GOT3 (cell line): ENCODE measurements at places on chromosomes 5 and 9.
A peak's percentile ranks its signal among the peaks of the same experiment; 100 is the strongest.

GRCh38 chr5:145764325-145764724 is 70.8 kb downstream of the PRELID2 start:
- DNase-seq: no peak

DNA sequence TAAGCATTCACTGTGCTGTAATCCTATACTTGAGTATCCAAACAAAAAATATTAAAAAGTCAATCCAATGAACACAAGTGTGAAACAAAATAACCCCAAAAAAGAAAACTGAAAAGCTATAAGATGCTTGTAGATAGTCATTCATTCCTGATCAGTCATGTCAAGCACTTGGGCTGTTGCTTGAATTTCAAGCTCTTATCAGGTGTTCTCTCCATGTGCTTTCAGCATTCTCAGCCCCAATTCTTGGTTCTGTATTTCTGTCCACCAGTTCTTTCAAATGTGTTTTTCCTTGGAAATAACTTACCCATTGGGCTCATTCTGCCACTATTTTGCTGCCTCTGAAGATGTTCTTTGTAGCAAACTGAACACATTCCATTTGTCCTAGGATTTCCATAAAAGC is 4.7 kb downstream of the ZFAND5 start:
- DNase-seq: no peak

GRCh38 chr5:80057921-80058320 is 22.8 kb downstream of the THBS4 start:
- no peak for DNase-seq

GRCh38 chr5:143471041-143471509 is 67.6 kb upstream of the NR3C1 start:
- no peak for DNase-seq

- DNase-seq: no peak
These were observed 159.8 kb downstream of the MED10 start for GRCh38 chr5:6218517-6218916.

GRCh38 chr9:16545639-16546038 is 324.8 kb downstream of the BNC2 start:
- no peak for DNase-seq

DNA sequence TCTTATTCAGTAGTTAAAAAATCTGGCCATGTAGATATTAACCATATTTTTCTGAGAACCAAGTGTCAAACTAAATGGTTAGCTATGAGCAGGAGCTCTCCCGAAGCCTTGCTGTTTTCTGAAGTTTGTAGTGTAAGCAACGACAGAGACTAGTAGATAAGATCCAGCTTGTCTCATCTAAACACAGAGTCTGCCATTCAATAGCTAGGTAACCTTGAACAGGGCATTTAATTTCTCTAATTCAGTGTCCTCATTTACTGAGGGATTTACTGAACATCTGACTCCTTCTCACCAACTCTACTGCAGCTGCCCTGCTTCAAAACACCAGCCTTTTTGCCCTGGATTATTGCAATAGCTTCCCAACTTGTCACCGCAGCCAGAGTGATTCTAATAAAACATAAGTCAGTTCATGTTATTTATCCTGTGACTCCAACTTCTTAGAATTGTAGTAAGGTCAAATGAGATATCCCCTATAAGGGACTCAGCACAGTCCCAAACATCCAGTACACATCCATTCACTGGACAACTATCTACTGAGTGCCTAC is 337.0 kb downstream of the PLK2 start:
- no peak for DNase-seq

GRCh38 chr9:110175275-110175968 is 32.5 kb downstream of the C9orf152 start:
- no peak for DNase-seq

DNA sequence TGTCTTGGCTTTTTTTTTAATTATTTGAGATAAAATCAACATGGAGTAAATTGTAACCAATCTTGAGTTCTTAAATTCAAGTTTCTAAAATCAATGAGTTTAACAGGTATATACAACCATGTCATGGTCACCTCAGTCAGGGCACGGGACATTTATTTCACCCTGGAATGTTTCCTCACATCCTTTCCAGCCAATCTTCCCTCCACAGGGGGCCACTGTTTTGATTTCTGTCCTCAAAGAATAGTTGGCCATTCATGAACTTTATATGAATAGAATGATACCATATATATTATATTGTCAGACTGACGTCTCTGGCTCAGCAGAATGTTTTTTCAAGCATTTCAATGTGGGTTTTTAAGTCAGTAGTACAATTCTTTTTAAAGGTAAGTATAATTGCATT is 806 bp downstream of the ZNF474 start:
- no peak for DNase-seq

- DNase-seq: no peak
These were observed 10.3 kb downstream of the SEPTIN8 start for GRCh38 chr5:132766806-132767055.

GRCh38 chr5:145846081-145846480 is 10.9 kb upstream of the PRELID2 start:
- DNase-seq: no peak

DNA sequence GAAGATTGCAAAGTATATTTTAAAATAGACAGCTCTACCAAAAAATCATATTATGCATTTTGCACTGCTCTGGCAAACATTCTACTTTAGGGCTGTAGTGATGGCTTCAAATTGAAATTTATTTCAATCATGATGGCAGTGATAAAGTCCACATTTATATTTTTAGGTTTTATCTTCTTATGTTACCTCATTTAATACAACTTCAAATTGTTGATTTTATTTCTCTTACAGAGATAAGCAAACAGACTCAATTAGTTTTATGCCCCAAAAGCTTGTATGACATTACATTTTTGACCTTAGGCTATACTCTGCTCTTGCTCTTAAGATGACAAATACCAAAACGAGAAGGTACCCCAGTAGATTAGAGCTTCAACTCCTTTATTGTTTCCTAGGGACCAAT is 87.4 kb downstream of the CYLC2 start:
- DNase-seq: no peak

GRCh38 chr9:34240006-34240405 is 61.2 kb downstream of the UBAP1 start:
- no peak for DNase-seq

DNA sequence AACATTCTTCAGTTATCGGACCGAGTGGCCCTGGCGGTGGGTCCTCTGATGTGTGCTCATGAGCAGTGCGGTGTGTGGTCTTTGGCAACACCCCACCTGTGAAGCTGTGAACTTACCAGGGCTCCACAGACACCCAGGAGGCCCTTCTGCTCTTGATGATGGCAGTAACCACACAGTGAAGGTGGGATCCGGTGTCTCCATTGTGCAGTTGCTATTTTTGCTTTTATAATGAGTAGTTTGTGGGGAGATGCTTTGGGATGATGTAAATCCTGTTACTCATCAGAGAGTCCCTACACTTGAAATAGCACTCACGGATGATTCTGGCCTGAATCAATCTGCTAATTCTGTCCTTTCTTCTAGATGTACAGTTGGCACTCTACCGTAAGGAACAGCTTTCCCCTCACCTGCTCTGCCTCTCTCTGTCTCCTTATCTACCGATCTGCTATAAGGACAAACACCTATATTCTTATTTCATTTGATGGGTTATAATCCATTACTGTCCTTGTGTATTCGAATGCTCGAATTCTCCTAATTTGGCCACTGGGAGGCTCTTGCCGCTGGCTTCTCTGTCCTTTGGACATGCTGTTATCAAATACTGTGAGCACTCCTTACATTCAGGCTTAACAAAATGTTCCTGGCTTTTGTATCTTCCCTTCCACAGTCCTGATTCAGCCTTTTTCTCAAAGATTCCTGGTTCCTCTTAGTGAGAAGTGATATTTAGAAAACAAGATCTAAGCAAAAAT is 20.2 kb downstream of the ATPSCKMT start:
- DNase-seq: no peak

DNA sequence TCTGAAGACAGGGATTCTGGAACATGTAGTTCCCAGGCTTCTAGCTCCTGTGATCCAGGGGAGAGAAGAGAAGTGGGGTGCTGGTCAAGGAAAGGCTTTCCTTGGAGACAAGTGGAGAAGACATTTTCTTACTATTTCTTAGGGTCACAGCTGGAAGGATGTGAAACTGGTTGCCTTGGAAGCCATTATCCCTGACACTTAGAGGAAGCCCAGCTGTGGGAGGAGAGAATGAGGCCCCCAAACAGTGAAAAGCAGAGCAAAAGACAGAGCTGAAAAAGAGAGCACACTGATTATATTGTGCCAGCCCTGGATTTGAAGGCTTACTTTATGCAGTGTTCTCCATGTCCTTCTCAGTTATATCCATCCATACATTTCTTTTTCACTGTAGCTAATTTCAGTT is 17.5 kb upstream of the SHB start:
- no peak for DNase-seq

DNA sequence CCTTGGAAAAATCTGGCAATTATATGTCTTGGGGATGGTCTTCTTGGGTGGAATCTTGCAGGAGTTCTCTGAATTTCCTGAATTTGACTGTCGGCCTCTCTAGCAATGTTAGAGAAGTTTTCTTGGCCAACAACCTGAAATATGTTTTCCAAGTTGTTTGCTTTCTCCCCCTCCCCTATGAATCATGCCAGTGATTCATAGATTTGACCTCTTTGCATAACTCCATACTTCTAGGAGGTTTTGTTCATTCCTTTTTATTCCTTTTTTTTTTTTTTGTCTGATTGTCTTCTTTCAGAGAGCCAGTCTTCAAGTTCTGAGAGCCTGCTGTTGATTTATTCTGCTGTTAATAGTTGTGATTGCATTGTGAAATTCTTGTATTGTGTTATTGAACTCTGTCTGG is 56.7 kb upstream of the SLC44A1 start:
- no peak for DNase-seq

- no peak for DNase-seq
These were observed 98.2 kb downstream of the SEMA5A start for GRCh38 chr5:9447691-9448090.

DNA sequence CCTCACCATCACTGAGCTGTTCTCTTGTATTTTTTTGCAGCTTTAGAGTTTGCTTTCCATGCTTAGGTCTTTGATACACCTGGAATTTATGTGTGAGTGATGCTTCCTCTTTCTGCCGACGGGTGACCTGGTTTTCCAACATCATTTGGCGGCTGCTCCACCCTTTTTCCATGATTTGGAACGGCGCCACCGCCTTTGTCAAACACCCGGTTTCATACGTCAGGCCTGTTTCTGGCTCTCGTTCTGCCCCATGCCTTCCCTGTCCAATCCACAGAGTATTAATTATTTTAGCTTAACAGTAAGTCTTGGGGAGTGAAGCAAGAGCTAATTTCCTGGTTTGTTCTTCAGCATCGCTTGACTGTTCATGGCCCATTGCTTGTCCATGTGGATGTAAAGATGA is 30.2 kb downstream of the CACNA1B start:
- no peak for DNase-seq

GRCh38 chr5:36452424-36453006 is 150.8 kb upstream of the RANBP3L start:
- no peak for DNase-seq

DNA sequence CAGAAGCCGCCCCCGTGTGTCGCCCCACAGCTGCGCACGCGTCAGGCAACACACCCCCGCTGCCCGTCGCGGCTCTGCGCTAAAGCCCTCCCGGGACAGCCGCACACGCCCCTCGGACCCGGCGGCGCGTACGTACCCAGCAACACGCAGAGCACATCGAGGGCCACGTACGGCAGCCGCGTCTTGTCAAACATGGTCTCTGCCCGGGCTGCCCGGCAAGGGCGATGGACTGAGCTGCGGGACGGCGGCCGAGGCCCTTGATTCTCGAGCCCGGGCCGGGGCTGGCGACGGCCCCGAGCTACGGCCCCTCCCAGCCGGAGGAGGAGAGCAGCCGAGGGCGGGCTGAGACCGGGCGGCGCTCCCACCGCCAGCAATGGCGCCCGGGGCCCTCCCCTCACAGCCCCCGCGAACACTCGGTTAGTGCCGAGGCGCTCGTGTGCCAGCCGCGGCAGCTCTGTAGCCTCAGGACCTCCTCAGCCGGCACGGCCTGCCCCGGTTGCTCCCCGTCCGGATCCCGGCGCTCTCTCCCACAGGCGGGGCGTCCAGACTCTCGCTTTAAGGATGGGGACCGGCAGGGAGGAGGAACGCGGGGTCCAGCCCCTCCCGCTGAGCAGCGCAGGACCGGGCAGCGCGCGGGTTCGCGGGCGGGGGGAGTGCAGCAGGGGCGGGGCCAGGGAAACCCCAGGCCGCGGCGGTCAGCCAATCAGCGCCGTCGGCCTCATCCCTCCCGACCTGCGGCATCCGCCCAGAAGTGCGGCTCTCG is at the start of gene PLPP1:
TSS of gene PLPP1 (minus strand) at position 529 of the 763 bp plus-strand sequence. CDS start at position 194, 335 bp downstream.
- DNase-seq: peak; percentile 73

DNA sequence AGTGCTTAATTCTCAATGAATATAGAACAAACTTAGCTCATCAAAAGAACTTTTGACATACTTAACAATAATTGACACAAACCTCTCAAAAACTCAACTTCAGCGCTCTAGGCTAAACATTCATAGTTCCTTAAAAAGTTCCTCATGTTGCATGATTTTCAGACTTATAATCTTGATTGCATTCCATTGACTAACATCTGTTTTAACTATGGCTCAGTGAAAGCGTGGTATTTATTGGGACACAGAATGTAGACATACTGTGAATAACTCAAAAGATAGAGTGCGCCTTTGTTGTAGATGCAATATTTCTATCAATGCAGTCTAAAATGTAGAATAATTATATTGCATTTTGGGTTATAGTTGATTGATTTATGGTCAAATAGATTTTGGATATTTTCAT is 227.1 kb upstream of the HAPLN1 start:
- DNase-seq: no peak

- no peak for DNase-seq
These were observed 6.2 kb downstream of the SLC6A19 start for GRCh38 chr5:1207555-1207954.

- no peak for DNase-seq
These were observed 1.5 kb downstream of the SMIM32 start for GRCh38 chr5:136191304-136192014.

- no peak for DNase-seq
These were observed 61.8 kb downstream of the ABCA1 start for GRCh38 chr9:104866191-104866590.

DNA sequence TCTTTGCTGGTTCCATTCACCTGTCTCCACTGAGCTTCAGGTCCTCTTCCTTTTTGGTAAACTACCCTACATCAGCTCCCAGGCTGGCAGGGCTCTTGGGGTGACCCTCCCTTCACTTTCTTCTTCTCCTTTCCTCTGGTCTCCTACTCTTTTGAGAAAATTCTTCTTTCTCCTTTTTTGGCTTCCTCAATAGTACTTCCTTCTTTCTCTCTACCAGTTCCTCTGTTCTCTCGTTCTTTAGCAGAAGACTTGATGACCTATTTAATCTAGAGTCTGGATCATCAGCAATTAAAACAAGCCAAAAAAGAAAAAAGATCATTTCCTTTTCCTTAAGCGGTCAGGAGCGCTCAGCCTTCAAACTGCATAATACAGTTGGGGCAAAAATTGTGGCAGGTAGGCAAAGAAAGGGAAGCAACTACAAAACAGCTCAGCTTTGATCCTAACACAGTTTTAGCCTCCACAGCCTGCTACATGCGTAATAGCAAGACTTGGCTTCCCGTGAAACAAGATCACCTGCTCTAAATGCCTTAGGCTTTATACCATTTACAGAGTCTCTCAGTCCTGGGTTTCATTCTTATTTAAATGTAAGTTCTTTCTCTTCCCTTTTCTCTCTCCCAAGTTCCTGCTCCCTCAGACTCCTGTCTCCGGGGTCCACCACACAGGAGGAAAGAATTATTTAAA is 14.0 kb upstream of the GSN start:
- no peak for DNase-seq
